ENCODE measurements at places on chromosomes 16 and 17.

DNA sequence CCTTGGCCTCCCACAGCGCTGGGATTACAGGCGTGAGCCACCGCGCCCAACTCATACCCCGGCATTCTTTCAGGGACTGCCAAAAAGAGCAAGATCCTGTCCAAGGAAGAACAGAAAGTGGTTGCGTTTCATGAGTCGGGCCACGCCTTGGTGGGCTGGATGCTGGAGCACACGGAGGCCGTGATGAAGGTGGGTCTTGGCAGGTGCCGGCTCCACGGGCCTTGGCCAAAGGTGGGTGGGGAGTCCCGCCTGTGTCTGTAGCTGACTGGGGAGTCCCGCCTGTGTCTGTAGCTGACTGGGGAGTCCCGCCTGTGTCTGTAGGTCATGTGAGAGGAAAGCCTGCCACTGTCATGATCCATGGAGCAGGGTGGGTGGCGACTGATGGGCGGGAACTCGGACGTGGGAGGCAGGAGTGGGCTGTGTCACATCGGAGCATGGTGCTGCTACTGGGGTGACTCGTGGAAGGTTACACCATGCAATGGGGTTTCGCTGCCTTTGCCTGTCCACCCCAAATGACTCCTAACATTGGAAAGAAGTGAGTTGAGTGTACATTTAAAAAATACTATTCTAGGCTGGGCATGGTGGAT is 10.0 kb upstream of the RPL13 start:
- no peak for DNase-seq

- no peak for DNase-seq
These were observed 296.2 kb downstream of the SEC14L1 start for GRCh38 chr17:77437017-77437416.

- peak; percentile 98 for DNase-seq
These were observed at the start of gene WDR81 for GRCh38 chr17:1724351-1724868. TSS of gene WDR81 (plus strand) at chr17:1724704. CDS start at chr17:1724960, 256 bp downstream.

DNA sequence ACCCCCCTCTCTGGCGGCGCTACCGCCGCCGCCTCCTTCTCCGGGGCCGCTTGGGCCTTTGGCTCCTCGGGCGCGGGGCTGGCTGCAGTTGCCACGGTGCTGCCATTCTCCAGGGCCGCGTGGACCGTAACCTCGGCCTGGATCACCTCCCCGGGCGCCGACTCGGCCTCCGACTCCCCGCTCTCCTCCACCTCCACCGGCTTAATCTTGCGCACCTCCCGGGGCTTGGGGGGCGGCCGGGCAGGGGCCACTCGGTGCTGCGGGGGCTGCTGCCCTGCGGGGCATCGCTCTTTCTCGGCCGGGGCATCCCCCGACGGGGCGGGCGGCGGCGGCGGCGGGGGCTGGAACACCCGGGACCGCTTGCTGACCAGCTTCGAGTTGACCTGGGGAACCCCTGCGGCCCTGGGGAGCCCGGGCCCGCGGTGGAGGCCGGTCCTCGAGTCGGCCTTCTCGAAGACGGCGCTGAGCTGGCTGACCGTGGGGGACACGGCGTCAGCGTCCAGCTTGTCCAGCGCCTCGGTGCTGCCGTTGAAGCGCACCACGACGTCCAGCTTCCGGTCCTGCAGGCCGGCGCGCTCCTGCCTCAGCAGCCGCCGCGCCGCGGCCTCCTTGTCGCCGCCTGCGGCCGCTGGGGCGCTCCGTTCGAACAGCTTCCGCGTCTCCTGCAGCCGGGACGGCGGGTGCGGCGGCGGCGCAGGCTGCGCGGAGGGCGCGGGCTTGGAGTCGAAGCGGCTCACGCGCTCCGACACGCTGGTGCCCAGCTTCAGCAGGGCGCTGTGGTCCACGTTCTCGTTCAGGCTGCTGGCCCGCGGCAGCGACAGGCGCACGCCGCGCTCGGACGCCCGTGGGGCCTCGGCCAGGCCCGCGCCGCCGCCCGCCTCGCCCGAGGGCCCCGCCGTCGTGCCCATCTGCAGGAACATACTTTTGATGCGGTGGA is 792 bp downstream of the PPP1R9B start:
- peak; percentile 80 for DNase-seq

- DNase-seq = no peak
These were observed 51.2 kb upstream of the MTMR4 start for GRCh38 chr17:58565389-58566311.

DNA sequence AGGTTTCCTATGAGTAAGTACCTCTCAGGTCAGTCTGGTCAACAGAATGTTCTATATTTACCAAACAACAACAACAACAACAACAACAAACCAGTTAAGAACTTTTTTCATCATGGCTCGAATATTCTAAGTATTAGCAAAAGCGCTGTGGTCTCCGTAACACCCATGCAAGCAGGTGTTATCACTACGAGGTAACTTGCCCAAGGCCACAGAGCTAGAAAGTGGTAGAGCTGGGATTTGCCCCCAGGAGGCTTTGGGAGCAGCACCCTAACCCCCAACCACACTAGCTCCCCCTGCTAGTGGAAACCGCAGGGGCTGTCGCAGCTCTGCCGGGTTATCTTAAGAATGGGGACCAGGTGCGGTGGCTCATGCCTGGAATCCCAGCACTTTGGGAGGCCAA is 23.9 kb upstream of the C16orf74 start:
- no peak for DNase-seq

- no peak for DNase-seq
These were observed 14.7 kb upstream of the TBX2 start for GRCh38 chr17:61384692-61385576.

DNA sequence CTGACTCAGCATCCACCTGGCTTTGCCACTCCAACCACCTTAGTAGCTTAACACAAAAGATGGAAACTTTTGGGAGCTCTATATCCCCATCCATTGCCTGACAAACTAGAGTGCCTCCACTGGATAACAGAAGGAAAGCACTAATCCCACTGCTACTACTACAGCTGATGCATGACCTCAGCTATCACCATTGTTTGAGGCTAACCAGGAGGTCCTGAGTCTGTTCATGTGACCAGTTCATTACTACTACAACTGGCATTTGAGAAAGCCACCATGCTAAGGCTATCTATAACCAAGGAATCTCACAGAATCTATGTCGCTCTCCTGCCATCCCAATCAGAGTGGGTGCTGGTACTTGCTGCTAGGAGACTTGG is 604.3 kb upstream of the CA10 start:
- peak; percentile 7 for DNase-seq

- DNase-seq = no peak
These were observed 242.3 kb downstream of the SOX9 start for GRCh38 chr17:72363089-72363610.

- no peak for DNase-seq
These were observed 486.0 kb downstream of the KCNJ2 start for GRCh38 chr17:70655176-70655958.

DNA sequence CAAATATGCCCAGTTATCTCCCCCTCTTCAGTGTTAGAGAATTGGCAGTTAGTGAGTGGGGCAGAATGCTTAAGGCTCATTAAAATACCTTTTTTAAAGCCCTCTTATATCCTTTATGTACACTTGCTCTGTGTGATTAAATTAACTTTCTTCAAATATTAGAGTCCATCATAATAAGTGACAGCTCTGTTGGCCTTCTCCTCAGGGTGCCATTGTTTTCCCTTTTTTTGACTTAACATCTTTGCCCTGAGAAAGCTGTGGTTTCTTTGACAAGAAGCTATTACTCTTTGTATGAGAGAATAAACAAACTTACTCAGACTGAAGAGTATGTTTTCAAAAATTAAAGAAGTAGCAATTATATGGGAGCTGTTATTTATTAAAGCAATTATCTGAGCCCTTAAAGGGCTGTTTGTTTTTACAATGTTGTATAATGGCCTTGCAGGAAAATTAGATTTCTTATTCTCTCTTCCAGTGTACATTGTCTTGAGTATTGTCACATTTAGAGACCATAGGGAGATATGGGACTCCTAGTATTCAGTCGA is 13.4 kb downstream of the RBBP6 start:
- DNase-seq = no peak

- no peak for DNase-seq
These were observed 44.3 kb upstream of the GNG13 start for GRCh38 chr16:844638-845350.

DNA sequence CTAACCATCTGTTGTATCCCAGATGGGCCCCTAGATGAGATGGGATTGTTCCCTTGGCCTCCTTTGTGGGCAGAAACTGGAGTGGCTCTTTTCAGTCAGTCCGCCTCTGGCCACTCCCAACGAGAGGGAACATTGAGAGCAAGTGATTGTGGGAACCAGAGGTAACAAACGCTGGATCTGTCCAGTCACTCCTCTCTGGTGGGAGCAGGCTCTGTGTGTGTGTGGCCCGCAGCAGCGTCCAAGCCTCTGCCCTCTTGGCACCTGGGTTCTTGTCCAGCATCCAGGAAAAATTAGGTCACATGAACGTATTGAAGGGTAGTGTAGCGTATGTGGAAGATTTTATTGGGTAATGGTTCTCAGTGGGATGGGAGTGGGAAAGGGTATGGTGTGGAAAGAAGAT is 101.9 kb upstream of the COX10 start:
- DNase-seq = no peak

GRCh38 chr16:9047689-9048301 is 43.6 kb upstream of the HAPSTR1 start:
- DNase-seq = peak; percentile 74

- DNase-seq = peak; percentile 29
These were observed 599 bp downstream of the MRC2 start for GRCh38 chr17:62627904-62628633.

DNA sequence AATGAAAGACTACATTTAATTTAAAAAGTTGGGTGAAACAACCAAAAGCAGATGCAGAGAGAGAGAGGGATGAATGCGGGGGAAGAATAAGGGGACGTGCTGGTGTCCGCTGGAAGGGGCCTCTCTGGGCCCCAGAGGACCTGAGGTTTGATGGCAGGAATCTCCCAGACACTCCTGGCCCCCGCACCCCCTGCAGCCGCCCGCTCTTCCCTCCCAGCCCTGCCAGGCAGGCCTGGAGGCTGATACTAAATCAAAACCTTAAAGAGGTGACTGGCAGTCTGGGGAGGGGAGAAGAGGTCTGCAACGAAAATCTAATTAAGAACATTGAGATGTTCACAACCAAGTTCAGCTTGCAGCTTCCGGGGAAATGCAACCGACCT is 2.4 kb downstream of the FOXL1 start:
- DNase-seq = no peak

DNA sequence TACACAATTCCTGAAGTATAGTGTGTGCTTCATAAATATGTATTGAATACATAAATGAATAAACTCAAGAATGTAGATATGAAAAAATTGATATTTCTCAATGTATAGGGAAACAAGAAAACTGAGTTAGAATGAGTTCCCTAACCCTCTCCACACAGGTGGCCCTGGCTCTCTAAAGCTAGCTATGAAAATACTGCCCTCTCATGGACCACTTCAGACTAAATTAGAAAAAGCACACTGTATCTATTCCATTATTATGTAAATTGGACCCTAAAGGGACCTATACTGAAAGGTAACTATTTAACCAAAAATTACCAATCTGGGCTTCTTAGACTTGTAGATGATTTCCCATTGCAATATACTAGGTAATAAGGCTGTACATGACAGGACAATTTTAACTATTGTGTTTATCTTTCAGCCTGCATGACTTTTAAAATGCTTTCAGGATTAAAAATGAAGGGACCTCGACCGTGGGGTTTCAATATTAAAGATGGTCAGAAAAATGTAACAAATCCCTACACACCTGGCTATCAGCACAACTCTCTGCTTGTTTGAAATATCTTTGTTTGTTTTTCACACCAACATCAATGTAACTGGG is 672.5 kb upstream of the KIF2B start:
- peak; percentile 6 for DNase-seq

- DNase-seq = no peak
These were observed 74.1 kb downstream of the MPRIP start for GRCh38 chr17:17116406-17116805.
